NCI-H2227 treated with DMSO at 0.1 percent for 48 hours (cell line): ENCODE measurements at places on chromosomes 11 and 22.
A peak's percentile ranks its signal among the peaks of the same experiment; 100 is the strongest.

DNA sequence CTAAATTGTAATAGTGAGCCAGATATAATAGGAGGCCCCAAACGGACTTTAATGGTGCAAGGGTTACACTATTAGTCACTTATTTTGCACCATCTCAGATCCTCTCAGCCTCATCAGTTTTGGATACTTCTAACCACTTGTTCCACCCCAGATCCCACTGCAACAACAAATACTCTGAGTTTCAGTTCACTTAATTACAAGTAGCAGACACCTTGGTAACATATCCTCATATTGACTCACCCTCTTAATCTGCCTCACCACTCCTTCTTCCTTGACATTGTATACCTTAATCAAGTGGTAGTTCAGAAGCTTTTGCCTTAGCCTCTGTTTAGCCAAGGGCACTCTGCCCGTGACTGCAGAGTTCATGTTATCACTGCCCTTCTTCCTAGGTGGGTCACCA is 256.1 kb upstream of the UBASH3B start:
- no peak for DNase-seq

DNA sequence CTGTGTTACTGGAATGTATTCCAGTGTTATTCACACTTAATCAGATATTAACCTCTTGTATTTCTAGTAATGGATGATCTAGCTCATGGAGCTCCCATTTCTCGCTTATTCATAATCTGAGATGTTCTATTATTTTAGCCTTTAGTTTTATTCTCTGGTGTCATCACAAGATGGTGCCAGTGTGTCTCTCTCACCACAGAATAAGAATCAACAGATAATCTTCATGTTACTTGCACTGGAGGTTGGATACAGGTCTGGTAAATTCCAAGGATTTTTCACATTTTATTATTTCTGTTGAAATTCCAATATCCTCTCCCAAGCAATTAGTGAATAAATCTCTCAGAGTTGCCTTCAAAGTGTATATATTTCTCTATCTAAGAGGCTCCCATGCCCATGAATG is 74.6 kb downstream of the CASP12 start:
- DNase-seq, result no peak

DNA sequence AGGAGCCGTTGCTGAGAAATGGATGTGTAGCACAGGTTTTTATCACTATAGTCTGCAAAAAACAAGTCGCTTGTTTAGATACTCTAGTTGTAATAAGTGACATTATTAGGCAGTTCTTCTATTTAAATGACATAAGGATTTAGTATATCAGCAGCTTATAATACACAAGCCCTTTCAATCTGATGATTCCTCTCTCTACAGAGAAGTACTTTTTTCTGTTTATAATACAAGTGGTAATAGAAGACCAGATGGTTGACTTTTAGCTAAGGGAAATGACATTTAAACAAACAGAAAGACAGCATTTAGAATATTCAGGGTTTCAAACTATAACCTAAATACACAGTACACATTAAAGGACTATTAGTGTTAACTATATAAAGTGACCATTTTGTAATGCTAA is 60.4 kb downstream of the IMMP1L start:
- no peak for DNase-seq

- DNase-seq, result no peak
These were observed 75.8 kb downstream of the PDE2A start for GRCh38 chr11:72598466-72598865.

DNA sequence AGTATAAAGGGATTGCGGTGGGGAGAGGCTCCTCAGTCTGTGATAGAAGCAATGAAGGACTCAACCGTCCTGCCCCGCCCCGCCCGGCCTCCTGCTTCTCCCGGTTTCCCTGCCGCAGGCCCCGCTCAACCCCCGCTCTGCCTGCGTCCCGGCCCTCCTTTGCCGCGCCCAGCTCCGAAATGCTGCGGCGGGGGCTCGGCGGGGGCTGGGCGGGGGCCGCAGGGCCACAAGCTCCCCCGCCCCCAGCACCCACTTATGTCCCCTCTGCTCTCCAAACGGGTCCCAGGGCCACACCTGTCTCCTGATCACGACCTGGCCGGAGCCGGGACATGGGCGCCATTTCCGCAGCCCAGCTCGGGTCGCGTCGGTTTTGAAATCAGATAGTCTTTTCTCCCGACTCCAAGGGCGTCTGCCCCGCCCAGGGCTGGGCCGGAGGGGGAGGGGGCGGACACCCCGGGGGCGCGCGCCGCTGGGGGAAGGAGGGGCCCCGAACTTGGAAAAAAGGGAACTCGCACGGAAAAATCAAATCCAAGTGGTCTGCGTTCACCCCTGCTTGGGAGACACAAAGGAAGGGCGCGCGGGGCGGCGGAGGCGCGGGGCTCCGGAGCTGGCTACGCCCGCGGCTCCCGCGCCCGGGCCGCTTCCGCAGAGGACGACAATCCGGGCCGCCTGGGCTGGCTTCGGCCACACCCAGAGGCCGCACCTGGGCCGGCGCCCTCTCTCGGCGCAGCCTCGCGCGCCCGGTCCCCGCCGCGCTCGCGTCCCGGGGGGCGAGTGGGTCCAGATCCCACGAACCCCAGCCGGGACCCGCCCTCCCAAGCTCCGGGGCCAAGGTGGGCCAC is 70.6 kb upstream of the EP300 start:
- peak; percentile 57 for DNase-seq

- DNase-seq, result no peak
These were observed 744.6 kb downstream of the FAM181B start for GRCh38 chr11:81989093-81989492.
